Peyer's patch (tissue), 4 donors: ENCODE measurements at places on chromosomes 7 and 10.

GRCh38 chr7:95095259-95095965 is 188.0 kb downstream of the PPP1R9A start:
- no peak for DNase-seq

DNA sequence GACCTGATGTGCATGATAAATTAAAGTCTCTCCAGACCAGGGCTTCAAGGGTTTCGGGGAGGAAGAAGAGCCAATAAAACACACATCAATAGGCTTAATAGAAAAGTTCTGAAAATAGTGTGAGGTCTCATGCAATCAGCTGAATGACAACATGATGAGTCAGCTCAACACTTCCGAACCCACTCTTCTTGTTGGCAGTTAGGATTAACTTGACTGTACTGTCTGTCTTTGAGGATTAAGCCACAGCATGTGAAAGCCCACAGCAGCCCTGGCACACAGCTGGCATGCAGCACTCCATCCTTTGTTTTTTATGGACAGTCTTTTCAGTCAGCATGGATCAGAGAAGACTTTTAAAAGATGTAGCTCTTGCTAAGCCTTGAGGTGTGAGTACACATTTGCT is 526.9 kb upstream of the VSTM2A start:
- DNase-seq = no peak

DNA sequence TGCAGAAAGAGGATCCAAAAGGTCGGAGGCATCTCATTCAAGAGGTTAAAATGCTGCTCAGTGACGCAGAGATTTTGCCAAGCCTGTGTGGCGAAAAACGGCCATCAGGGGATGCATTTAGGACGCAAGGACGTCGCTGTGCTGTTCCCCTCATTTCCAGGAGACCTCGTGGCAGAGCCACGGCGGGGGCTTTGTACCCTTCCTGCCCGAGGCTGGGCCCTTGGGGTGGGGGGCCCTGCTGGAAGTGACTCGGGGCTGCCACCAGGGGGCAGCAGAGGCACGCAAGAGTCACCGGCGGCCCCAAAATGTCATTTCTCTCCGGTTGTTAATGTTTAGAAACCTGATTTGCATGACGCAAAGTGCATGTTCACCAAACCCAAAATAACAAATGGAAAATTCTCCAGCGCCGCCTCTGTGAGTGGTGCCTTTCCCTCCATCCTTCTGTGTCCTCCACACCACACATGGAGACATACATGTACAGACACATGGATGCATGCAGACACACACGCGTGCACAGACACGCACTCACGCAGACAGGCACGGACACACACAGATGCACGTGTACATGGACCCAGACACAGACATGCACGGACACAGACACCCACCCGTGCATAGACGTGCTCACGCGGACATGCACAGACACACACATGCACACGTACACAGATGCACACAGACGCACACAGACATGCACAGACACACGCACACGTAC is 51.0 kb upstream of the NKX6-2 start:
- DNase-seq = no peak

- no peak for DNase-seq
Measured at GRCh38 chr10:115854740-115855435, 418.1 kb downstream of the GFRA1 start.

GRCh38 chr10:98513704-98514103 is 67.0 kb upstream of the HPS1 start:
- DNase-seq = no peak

- DNase-seq = no peak
Measured at GRCh38 chr10:77458986-77459590, 178.5 kb downstream of the KCNMA1 start.

GRCh38 chr7:26428571-26428970 is 136.9 kb downstream of the SNX10 start:
- DNase-seq = no peak

DNA sequence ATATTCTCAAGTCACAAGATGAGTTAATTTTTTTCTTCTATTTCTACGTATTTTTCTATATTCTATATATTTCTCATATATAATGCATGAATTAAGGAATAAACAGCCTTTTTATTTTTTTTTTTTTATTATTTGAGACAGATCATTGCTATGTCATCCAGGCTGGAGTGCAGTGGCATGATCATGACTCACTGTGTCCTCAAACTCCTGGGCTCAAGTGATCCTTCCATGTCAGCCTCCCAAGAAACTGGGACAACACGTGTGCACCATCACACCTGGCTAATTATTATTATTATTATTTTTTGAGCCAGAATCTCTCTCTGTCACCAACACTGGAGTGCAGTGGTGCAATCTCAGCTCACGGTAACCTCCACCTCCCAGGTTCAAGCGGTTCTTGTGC is 1.5 kb downstream of the CLDN12 start:
- DNase-seq = no peak

GRCh38 chr7:95209788-95210187 is 114.5 kb downstream of the PON1 start:
- DNase-seq = no peak

GRCh38 chr7:4784799-4785198 is 9.4 kb downstream of the AP5Z1 start:
- no peak for DNase-seq

- DNase-seq = no peak
Measured at GRCh38 chr7:141515941-141516340, 35.3 kb upstream of the AGK start.

- DNase-seq = no peak
Measured at GRCh38 chr10:3636356-3637181, 148.4 kb downstream of the KLF6 start.

DNA sequence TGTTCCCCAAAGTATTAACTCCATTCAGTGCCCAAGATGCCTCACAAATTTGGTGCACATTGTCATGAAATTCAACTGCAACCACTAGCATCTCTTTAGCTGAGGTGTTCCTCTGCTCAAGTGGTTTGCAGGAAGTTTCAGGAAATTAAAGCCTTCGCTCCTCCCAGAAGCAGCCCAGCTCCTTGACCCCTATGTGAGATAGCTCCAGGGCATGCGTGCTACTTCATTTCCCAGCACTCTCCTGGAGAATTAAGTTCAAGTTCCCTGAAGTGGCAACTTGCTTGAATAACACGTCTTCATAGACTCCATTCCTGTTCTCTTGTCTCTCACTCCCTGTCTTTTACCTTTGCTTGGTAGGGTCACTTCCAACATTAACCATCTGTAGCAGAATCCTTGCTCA is 750.3 kb downstream of the REEP3 start:
- no peak for DNase-seq

DNA sequence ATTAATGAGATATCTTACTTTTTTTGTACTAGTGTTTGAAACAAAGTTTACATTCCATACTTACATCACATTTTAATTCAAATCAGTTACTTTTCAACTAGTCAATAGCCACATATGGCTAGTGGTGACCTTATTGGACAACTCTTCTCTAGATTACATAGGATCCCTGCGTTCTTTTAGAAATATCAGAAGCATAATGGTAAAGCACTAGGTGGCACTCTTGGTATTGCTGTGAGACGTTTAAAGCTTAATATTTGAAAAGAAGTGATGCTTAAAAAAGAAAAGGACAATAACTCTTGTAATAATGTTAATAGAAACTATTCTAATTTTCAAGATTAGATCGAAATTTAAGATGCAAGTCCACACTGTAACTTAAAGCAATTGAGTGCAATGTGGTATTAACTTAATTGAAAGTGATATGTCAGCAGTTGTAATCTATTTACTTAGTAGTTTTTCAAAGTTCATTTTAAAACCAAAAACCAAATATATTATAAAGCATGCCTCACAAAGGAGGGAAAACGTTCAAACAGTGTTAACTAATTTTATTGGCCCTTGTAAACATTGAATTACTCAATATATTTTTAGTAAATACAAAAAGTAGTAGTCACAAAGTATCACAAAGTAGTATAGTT is 339.1 kb downstream of the ATRNL1 start:
- no peak for DNase-seq

DNA sequence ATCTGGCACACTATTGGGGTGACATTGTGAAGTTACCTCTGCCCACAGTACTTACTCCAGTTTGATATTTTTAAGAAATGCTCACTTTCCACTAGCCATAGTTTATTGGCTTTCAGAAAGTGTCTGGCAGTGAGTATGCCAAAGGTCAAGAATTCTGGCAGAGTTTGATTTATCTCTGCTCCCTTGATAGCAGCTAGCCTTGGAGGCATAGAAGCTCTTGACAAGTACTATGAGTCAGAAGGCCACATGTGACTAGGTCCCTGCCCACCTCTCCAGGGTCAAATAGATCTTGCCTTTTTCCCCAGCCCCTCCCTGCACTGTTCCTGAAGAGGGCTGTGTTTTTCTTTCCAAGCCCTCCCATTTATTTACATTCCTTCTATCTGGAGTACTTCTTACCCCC is 202.2 kb downstream of the AUTS2 start:
- DNase-seq = no peak

DNA sequence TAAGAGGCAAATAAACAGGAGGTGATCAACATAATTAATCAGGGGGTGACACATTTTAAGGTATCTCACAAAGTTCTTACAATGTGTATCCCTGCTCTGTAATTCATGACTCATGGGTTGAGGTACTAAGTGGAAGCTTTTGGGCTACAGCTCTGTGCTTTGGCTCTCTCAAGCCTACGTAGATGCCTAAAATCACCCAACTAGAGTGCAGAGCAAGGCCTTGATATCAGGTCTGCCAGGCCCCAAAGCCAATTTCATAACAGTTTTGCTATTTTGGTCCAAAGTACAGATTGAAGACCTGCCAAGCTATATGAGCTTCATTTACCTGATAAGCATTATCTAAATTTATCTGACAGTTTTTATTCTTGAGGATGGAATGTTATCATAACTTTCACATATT is 175.3 kb upstream of the BET1 start:
- no peak for DNase-seq

GRCh38 chr7:137937202-137937560 is 64.7 kb downstream of the CREB3L2 start:
- no peak for DNase-seq

- no peak for DNase-seq
Measured at GRCh38 chr10:117621795-117622420, 79.4 kb downstream of the EMX2 start.

GRCh38 chr7:126529254-126529653 is 723.5 kb downstream of the GRM8 start:
- DNase-seq = no peak

GRCh38 chr7:93575555-93576399 is 1.3 kb upstream of the CALCR start:
- DNase-seq = no peak

- DNase-seq = no peak
Measured at GRCh38 chr10:15140698-15141097, 27.8 kb downstream of the NMT2 start.

GRCh38 chr7:76296743-76297740 is 5.4 kb upstream of the HSPB1 start:
- no peak for DNase-seq

DNA sequence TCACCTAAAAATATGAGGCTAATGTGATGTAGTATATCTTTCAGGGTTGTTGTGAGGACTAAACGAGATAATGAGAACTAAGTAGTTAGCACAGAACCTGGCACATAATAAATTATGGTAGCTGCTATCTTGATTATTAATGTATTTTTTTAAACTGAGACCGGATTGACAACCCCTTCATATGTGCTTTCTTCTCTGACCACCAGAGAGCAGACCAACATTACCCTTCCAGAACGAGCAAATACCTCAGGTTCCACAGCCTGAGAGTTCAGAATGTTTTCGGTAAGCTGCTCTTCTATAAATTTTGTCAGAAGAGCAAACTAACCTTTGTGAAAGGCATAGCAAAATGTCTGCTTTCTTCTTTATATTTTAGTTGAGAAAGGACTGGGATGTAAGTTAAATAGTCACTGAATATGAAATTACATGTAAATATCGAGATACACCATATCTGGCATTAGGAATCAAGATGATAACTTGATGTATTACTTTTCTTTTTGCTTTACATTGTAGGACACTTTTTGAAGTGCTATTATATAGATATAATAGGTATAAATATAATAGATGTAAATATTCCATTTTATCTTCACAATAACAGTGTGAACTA is 13.6 kb upstream of the BPGM start:
- no peak for DNase-seq

DNA sequence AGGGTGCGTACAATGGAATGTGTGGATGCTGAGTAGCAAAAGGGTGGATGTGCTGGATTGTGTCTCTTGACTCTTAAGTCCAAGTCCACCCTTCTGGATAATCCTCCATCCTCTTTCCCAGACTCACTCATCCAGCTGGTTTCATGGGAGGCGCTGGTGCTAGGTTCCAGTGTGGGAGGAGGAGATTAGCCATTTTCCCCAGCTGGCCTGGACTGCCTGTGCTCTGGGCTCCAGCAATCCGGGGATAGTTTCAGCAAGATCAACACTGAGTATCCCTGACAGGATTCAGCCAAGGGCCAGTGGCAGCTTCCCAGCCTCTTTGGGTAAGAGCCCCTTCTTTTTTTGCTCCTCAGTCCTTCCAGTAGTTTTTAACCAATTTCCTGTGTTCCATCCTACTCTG is 21.6 kb upstream of the TRIL start:
- no peak for DNase-seq

DNA sequence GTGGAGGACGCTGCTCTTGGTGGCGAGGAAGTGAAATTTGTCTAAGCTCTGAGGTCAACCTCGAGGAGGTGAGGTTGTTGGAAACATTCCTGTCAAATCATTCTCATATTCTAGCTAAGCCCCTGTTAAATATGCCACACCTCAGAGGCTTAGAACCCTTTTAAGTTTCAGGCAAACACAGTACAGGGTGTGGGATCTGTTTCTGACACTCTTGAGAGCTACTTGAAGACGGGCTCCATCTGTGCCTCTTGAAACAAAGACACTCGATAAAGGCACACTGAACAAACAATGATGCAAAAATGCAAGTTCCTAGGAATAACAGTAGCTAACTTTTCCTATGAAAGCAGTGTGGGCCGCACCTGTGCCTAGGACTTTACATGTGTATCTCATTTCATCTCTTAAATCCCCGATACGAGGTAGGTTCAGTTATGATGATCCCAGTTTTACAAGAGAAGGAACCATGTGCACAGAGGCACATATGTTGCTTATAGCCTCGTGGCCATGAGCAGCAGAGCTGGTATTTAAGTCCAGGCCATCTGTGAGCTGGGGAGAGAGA is 299.2 kb downstream of the CCDC3 start:
- DNase-seq = no peak

DNA sequence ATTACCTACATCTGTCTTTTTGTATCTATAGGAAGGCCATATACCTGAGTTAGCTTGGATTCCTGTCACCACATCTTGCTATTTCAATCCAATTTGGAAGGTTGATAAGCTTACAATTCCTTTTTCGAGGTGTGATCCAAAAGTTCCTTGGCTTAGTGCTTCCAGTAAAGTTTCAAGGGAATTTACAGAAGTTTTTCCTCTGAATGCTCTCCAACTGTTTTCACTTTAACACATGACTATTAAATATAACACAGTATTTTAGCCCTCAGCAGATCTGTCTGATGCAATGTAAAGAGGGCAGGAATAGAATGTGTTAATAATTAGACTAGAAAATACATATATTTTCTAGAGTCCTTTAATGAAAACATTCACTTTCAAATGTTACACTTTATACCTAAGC is 171.4 kb downstream of the DKK1 start:
- no peak for DNase-seq

GRCh38 chr7:45217358-45217757 is 59.8 kb downstream of the RAMP3 start:
- no peak for DNase-seq
